NCI-H524 (cell line): ENCODE measurements at places on chromosomes 5 and 9.

DNA sequence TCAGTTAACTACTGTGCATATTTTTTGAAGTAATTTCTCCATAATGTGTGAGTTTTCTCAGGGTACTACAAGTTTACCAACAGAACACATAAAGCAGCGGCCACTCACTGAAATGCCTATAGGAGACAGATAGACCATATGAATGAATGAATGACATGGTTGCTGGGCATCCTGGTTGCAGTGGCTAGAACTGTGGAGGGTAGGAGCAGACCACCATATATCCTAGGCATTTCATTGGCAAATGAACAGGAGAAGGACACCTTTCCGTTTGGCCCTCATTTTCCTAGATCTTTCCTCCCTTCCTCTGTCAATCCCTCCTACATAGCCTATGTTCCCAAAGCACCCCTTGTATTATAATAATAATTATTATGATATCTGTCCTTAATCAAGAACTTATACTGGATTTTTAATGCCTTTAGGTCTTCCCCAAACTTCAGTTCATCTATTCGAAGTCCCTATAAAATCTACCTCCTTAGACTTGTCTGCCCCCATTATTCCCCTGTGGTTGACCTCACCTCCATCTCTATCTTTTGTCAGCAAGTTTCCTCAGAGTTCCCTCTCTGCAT is 472.2 kb downstream of the RAB3C start:
- no peak for DNase-seq

GRCh38 chr5:98187945-98188344 is 585.5 kb upstream of the RGMB start:
- DNase-seq: no peak

GRCh38 chr5:149141224-149141956 is at the start of gene ABLIM3:
ABLIM3 (plus strand) TSS chr5:149141493; CDS start chr5:149142096, 603 bp downstream.
- peak; percentile 23 for DNase-seq

- DNase-seq: no peak
Measured at GRCh38 chr5:128904805-128905567, 60.3 kb upstream of the SLC27A6 start.

- peak; percentile 30 for DNase-seq
Measured at GRCh38 chr5:10513501-10514442, 50.1 kb upstream of the ANKRD33B start.

GRCh38 chr5:56356836-56357160 is 123.7 kb upstream of the ANKRD55 start:
- DNase-seq: no peak

DNA sequence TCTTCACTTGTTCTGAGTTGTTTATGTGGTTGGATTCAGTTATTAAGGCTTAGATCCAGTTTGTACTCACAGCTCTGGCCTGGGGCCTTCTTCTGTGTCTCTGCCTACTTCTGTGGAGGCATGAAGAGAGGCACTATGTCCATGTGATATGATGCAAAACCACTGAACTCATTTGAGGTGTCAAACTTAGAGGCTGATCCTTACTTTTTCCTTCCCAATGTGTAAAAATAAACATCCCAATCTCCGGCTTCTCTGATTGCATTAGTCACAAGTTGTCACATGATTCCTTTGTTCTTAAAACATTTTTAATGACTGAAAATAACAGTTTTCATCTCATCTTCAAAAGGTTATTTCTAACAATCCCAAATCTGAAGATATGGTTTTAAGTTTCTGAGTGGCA is 276.0 kb upstream of the RGMB start:
- no peak for DNase-seq

GRCh38 chr5:74631081-74631953 is 9.2 kb downstream of the ENC1 start:
- no peak for DNase-seq

DNA sequence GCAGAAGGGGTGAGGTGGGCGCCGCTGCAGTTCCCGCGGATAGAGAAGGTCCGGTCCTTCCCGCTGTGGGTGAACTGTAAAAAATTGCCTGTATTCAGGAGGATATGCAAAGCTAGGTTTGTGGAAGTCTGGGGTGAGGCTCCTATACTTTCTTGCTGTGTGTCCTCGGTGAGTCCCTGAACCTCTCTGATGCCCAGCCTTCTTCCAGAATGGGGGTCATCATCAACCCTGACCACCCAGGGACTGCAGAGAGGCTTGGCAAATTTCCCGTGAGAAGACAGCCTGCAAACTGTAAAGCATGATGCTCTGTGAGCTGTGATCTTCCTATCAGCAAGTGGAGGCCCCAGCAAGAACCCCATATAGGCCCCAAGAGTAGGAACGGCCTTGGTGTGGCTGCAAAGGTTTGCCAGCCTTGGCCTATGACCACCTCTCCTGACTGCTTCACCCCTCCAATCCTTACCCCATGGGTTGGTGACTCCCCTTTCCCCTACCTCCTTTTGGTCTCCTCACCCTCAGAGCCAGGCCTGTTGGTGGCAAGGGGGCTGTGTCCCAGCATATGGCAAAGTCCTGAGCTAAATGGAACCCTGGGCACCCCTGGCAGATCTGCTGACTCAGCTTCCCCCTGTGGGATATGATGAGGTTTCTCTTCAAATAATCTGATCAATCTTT is 760 bp downstream of the ALDH1B1 start:
- no peak for DNase-seq

- no peak for DNase-seq
Measured at GRCh38 chr5:94192658-94193391, 425.6 kb downstream of the KIAA0825 start.

DNA sequence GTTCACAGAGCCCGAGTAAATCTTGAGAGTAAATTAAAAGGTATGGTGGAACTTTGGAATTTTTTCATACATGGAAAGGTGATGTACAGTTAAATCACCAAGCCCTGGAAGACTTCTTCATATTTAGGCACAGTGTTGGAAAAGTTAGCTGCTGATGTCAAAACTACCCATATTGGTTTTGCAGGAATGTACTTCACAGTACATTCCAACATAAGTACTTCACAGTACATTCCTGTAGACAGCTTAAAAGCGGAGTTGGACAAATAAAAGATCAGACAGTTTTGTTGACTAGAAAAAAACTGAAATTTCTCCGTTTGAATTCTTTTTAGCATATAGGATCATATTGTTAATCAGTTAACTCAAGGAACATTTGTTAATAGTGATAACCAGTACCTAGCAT is 1.8 kb downstream of the RANBP17 start:
- no peak for DNase-seq

DNA sequence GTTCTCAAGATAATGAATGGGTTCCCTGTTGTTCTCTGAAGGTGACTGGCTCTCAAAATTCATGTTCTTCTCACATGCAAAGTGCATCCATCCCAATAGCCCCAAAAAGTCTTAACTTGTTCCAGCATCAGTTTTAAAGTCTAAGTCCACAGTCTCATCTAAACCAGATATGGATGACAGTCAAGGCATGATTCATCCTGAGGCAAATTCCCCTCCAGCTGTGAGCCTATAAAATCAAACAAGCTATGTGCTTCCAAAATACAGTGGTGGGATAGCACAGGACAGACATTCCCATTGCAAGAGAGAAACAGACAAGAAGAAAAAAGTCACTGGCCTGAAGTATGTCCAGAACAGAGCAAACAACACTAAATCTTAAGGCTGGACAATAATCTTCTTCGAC is 25.4 kb downstream of the FBXO10 start:
- no peak for DNase-seq

DNA sequence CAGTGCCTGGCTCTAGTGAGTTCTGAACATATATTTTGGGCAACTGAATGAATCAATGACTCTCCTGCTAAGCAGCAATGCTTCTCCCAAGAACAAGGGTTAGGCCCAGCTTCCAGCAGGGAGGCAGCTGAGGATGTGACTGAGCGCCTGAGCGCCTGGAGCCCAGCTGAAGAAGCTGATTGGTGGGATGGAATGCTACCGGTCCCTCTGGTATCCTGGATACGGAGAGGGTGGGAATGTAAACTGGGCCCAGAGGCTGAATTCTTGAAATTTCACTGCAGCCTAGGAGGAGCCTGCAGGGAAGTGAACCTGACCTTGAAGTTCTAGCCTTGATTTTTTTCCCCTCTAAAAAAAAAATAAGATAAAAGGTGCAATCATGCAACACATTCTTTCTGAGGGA is 43.2 kb downstream of the WWC1 start:
- no peak for DNase-seq

GRCh38 chr9:91040371-91041215 is 239.0 kb downstream of the SYK start:
- no peak for DNase-seq

DNA sequence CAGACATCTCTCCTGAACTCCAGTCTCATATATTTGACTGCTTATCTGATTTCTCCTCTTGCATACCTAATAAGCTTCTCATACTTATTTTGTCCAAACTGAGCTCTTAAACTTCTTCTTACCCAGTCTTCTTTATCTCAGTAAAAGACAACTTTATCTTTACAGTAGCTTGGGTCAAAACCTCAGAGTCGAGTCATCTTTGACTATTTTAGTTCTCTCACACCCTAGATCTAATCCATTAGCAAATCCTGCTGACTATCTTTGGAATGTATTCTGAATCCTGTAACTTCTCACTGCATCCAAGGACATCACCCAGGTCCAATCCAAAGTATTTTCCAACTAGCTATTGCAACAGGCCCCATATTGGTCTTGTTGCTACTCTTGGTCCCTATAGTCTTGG is 11.8 kb upstream of the JAK2 start:
- DNase-seq: no peak

- DNase-seq: no peak
Measured at GRCh38 chr9:96515621-96516470, 65.9 kb downstream of the HABP4 start.

DNA sequence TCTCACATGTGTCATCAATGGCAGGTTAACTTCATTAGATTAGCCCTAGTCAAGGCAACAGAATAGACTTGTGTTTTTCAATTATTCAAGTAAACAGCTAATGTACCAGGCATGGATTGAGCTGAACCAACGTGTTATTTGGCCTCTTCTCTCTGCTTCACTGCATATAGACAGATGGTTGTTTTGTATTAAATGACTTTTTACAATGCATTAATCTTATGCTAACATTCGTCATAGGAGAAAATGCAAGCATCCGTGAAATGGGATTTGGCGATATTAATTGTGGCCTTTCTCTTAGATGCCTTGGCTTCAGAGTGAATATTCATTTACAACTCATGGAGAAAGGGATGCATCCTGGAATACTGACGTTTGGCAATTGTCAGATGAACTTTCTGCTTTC is 208.0 kb downstream of the KCTD16 start:
- DNase-seq: peak; percentile 29

DNA sequence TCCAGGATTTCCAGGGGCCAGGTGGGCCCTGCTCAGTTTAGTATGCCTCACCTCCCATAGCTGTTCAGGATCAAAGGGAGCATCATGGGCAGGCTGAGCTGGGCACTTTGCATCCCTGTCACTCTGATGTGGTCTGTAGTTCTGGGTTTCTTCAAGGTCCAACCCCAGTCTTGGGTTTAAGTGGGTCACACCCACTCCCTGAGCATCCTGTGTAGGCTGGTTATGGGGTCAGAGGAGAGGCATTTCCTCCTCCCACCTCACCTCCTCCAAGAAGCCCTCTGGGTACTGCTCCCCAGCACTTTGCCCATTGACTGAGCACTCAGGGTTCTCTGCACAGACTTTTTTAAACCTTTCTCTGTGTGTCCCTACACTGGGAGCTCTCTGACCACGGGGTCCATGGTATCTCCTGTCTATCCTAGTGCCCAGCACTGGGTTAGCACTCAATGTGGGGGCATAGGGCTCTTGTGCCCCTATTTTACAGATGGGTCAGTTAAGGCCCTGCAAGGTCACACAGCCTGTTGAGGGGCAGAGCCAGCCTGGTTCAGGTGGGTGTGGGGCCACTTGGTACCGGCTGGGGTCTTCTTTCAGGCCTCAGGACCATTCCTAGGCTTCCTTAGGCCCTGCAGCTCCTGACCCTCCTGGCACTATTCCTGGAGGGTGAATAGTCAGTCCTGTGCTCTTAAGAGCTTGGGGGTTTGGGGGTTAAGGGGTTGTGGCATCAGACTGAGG is 19.0 kb downstream of the CXXC5 start:
- DNase-seq: no peak
